Colonic mucosa (tissue), 4 donors: ENCODE measurements at places on chromosomes 1 and 21.

DNA sequence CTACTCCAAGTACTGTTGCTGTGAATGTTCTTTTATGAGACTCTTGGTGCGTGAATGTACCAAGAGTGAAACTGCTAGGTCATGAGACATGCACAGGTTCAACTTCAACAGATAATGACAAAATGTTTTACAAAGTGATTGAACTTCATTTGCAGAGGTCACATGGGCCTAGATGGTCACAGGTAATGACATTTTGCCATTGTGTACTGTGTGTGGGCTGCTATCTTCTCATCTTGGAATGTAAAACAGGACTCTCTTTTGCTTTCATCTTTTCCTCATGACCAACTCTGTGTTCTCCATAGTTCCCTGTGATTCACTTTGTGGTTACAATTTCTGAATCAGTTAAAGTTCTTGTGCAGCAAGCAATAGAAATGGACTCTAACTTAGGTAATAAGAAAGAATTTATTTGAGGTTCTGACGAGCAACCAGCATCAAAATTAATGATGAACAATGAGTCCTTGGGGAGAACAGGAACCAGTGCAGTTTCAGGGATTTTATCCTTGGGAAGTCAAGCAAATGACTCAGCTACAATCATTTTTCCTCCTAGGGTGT lies 16.2 kb upstream of the TSNAX start:
- no peak for DNase-seq

GRCh38 chr1:16927711-16928485 lies 6.2 kb downstream of the CROCC start:
- DNase-seq: no peak

GRCh38 chr1:113438505-113439276 lies 48.4 kb downstream of the MAGI3 start:
- no peak for DNase-seq

GRCh38 chr1:211603191-211603701 lies 24.3 kb upstream of the SLC30A1 start:
- DNase-seq: no peak

DNA sequence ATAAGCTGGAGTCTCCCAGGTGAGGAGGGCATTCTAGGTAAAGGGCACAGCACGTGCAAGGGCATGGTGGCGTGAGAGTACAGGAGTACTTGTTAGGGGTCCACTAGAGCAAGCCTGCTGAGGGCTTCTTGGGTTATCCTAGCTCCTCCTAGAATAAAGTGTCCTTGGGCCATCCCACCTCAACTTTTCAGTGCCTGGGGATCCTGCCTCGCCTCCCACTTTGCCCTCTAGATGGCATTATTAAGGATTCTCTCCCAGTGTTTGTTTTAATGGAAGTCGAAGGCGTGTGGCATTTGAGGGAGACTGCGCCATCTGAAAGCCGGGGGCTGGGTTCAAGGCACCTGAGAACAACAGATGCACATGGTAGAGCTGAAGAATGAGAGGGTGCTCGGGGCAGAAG lies 74.5 kb upstream of the SELENON start:
- no peak for DNase-seq

DNA sequence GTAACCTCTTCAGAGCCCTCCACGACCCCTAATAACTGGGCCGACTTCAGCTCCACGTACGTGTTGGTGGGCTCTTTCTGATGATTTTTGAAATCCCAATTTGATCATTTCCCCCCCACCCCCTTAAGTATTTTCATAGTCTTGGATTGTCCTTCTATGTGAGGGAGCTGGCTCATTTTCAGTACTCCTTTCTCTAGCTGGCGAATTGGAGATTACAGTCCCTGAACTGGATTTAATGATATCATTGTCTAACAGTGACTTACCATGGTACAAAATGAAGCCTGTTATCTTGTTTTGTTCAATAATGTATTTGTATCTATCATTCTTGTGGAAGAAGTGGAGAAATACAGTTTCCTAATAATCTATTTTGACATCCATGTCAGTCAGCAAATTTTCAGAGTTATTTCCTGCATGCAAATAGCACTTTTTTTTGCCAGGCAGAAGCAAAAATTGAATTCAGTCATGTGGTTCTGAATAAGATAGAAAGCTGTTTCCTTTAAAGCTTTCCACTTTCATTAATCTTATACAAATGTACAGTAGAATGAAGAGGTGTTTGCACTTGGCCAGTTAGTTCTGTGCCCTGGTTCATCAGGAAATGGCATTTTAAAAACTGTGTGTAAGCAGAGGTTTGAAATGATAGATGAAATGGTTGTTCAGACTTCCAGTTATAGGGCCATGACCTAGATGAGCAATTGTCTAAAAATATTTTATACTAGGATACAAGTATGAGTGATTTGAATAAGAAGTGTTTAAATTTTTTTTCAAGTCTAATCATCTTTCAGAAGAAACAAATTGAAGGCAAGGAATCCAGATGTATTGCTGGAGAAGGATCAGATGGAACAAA lies 104.2 kb downstream of the ATP5PO start:
- DNase-seq: no peak

GRCh38 chr1:241101622-241102021 lies 255.4 kb downstream of the RGS7 start:
- no peak for DNase-seq
